ENCODE measurements at places on chromosomes 11 and 22. TPM values are rescaled to one million over a fixed set of nuclear protein-coding genes. Genes with fewer than 3 reads are reported as not detected.

- H3K4me3 ChIP-seq, result no peak overlapping the region
- peaks cover 5% of the 10 kb centered on the region for H3K4me1 ChIP-seq
- H3K27ac ChIP-seq, result no peak overlapping the region
- no peaks in the 10 kb centered on the region for H3K36me3 ChIP-seq
Measured at GRCh38 chr22:23777776-23778576, 5.3 kb downstream of the MMP11 start.

- no peaks in the 10 kb centered on the region for H3K27me3 ChIP-seq
- no peak overlapping the region for H3K4me3 ChIP-seq
- H3K27ac ChIP-seq, result no peak overlapping the region
- DNase-seq, result no peak
Measured at GRCh38 chr22:35305525-35306070, 5.9 kb downstream of the TOM1 start.

- H3K27me3 ChIP-seq, result no peaks in the 10 kb centered on the region
- H3K27ac ChIP-seq, result no peak overlapping the region
- H3K4me3 ChIP-seq, result no peak overlapping the region
- H3K36me3 ChIP-seq, result peaks cover 3% of the 10 kb centered on the region
- DNase-seq, result no peak
- peaks cover 38% of the 10 kb centered on the region for H3K4me1 ChIP-seq
Measured at GRCh38 chr11:65414776-65415498, 7.7 kb upstream of the NEAT1 start.

GRCh38 chr11:111303461-111303860 lies 5.1 kb downstream of the POU2AF3 start:
- no peaks in the 10 kb centered on the region for H3K36me3 ChIP-seq
- peaks cover 73% of the 10 kb centered on the region for H3K27me3 ChIP-seq
- H3K27ac ChIP-seq, result no peak overlapping the region
- H3K4me3 ChIP-seq, result no peak overlapping the region

- H3K27ac ChIP-seq, result no peak overlapping the region
- no peak overlapping the region for H3K4me3 ChIP-seq
- no peaks in the 10 kb centered on the region for H3K36me3 ChIP-seq
- no peaks in the 10 kb centered on the region for H3K27me3 ChIP-seq
- no peak for DNase-seq
Measured at GRCh38 chr11:128619540-128620308, 32.4 kb upstream of the ETS1 start.

DNA sequence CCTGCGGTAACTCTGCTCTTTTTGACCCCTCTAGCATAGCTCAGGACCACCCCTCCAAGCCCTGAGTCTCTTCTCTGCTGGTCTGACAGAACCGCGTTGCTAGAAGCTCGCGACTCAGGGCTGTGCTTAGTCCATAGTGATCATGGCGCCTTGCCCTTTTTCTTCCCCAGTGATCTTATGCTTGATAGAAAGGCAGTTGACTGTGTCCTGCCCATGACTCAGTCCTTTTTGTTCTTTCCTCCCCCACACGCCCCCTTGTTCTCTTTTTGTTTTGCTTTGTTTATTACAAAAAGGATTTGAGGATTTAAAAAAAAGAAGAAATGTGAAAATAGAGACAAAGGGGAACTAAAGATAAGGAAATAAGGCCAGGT lies 17.5 kb downstream of the IL17RA start:
- H3K27ac ChIP-seq, result no peak overlapping the region
- no peaks in the 10 kb centered on the region for H3K27me3 ChIP-seq
- H3K4me3 ChIP-seq, result no peak overlapping the region
- H3K36me3 ChIP-seq, result peaks cover 63% of the 10 kb centered on the region
- DNase-seq, result no peak

DNA sequence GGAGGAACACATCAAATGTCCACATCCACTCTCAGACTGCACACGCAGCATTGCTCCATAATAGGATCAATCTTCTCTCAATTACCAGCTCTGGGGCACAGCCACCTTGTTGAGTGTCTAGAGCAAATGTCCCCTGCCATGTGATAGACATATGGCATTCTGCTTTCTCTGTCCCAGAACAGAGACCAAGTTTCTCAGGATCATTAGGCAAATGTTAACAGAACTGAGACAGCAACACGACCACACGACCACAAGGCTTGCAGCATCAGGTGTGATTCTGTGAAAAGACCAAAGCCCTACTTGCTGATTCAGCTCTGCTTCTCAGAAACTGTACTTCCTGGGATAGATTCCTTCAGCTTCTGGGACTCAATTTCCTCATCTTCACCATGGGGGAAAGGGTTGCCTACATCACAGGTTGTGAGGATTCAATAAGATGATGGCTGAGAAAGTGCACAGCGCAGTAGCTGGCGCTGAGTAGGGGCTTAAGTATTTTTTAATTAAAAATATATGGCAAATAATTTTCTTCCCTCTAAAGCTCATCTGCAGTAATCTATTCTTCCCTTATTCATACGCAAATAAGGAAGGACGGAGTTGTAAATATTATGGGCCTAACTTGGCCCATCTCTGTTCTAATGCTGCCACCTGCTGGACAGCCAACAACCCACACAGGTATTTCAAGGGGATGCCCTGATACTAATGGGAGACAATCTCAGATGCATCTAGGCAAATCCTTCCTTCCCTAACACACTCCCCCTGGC lies 54.3 kb upstream of the USP47 start:
- no peak overlapping the region for H3K27ac ChIP-seq
- H3K27me3 ChIP-seq, result peaks cover 19% of the 10 kb centered on the region
- H3K36me3 ChIP-seq, result no peaks in the 10 kb centered on the region
- peak; percentile 73 for DNase-seq
- H3K4me1 ChIP-seq, result peaks cover 12% of the 10 kb centered on the region

DNA sequence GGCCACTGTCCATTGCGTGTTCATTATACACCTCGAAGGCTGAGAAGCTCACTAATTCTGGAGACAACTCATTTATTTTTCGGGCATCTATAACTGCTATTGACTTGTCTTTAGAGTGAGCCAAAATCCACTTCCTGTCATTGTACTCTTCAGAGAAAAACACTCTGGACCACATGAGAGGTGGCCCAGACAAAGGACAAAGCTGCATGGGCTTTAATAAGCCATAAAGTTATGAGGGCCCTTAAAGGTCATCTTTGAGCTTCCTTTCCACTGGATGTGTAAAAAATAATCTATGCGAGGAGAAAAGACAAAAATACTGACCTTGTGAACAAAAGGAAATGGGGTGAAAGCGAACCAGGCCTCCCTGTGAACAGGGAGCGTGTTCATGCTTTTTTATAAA lies 63.5 kb upstream of the ZC3H12C start:
- no peak overlapping the region for H3K27ac ChIP-seq
- DNase-seq, result no peak
- H3K4me3 ChIP-seq, result no peak overlapping the region
- no peaks in the 10 kb centered on the region for H3K4me1 ChIP-seq
- peaks cover 12% of the 10 kb centered on the region for H3K27me3 ChIP-seq
- peaks cover 1% of the 10 kb centered on the region for H3K36me3 ChIP-seq

- peaks cover 69% of the 10 kb centered on the region for H3K4me1 ChIP-seq
- no peak overlapping the region for H3K4me3 ChIP-seq
- no peak for DNase-seq
- H3K36me3 ChIP-seq, result no peaks in the 10 kb centered on the region
- no peaks in the 10 kb centered on the region for H3K27me3 ChIP-seq
Measured at GRCh38 chr22:30285846-30286200, 3.5 kb downstream of the CASTOR1 start.

- no peaks in the 10 kb centered on the region for H3K27me3 ChIP-seq
- H3K4me3 ChIP-seq, result peak overlapping the region; percentile 26
- no peaks in the 10 kb centered on the region for H3K36me3 ChIP-seq
- peak; percentile 84 for DNase-seq
- peak overlapping the region; percentile 90 for H3K27ac ChIP-seq
Measured at GRCh38 chr22:22820626-22821025, 67.0 kb upstream of the IGLL5 start.

- H3K4me1 ChIP-seq, result no peaks in the 10 kb centered on the region
- H3K27ac ChIP-seq, result no peak overlapping the region
- no peaks in the 10 kb centered on the region for H3K36me3 ChIP-seq
- no peak for DNase-seq
Measured at GRCh38 chr11:23727794-23728193, 769.1 kb upstream of the LUZP2 start.

DNA sequence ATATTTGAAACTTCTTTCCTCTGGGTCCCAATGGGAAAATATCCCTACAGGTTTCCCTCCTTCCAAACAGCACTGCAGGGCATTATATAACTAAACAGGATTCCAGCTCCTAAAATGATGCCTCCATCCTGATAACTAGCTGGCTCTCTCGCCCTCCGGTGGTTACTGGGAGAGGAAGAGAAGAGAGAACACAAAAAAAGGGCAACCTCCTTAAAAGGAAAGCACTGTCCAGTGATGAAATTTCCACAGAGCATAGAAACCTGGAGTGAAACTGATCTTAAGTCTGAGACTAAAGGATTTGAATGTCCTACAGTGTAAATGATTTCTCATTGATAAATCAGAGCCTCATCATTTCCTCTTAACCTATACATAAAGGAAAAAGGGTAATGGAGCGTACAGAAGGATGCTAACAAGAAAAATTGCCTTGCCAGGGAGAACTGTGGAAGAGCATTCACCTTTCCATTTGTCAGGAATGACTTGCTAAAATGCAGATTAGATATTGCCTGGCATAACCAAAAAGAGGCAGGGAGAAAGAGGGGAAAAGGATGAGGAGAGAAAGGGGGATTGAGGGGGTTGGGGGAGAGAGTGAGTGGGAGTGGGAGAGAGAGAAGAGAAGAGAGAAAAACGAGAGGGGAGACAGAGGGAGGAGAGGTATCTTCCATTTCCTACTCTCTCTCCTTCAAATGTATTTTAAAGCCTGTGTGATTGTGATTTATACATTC lies 121.3 kb downstream of the APOL5 start:
- H3K4me1 ChIP-seq, result peaks cover 11% of the 10 kb centered on the region
- no peak overlapping the region for H3K4me3 ChIP-seq
- no peaks in the 10 kb centered on the region for H3K36me3 ChIP-seq
- no peak for DNase-seq
- no peak overlapping the region for H3K27ac ChIP-seq

- H3K27me3 ChIP-seq, result peaks cover 10% of the 10 kb centered on the region
- H3K27ac ChIP-seq, result no peak overlapping the region
- H3K4me1 ChIP-seq, result no peaks in the 10 kb centered on the region
Measured at GRCh38 chr11:45592636-45593035, 72.8 kb downstream of the CHST1 start.

DNA sequence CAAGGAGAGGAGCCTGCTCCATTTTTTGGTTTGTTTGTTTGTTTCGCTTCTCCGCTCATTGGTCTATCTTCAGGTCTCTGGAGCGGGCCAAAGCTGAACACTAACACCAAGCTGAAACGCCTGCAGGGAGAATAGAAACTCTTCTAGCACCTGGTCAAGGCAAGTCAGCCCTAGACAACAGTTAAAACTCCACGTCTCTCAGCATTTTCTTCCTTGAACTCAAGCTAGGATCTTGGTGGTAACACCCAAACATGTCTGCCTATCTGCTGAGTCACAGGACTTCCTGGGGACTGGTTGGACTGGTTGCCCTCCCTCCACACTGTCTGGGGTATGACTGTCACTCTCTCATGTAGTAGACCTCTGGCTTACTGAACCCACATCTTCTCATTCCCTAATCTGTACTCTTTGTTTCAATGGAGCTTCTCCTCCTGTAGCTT lies 23.9 kb upstream of the RBFOX2 start:
- no peak overlapping the region for H3K4me3 ChIP-seq
- no peak overlapping the region for H3K27ac ChIP-seq
- peak; percentile 52 for DNase-seq
- H3K27me3 ChIP-seq, result peaks cover 10% of the 10 kb centered on the region

ANO1 gene
- total RNA-seq, result not detected

CHKA gene
- 5.3 TPM for total RNA-seq

INS gene
- not detected for total RNA-seq

KCNQ1 gene
- total RNA-seq, result 9.2 TPM

GLB1L2 gene
- 1.3 TPM for total RNA-seq

C11orf21 gene
- total RNA-seq, result 49.2 TPM

EIF3M gene
- total RNA-seq, result 301 TPM

AIFM3 gene
- 0.66 TPM for total RNA-seq

PKNOX2 gene
- not detected for total RNA-seq
